ENCODE measurements at places on chromosomes 7 and 10.

DNA sequence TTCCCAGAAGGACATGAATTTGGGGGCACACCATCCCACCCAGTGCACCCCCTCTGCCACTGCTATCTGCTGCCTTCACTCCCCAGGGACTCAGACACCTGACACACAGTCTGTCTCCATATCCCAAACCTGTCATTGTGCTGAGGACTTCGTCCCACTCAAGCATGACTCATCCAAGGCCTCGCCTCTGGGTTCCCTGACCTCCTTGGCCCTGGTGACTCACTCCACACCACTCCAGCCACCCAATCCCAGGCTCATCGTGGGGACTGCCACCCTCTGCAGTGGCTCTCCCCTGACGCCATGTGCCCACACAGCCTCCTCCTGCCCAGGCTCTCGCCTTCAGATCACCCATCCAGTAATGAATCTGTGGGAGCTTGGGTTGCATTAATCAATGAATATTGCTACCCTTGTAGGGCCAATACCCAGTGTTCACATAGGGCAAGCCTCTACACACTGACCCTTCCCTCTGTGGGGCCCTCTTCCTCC lies 6.6 kb upstream of the INSIG1 start:
- DNase-seq = peak; percentile 88

- no peak for DNase-seq
Observed at GRCh38 chr10:128851726-128852125, 615.3 kb upstream of the MGMT start.

GRCh38 chr7:70580161-70580560 lies 551.8 kb upstream of the GALNT17 start:
- no peak for DNase-seq

DNA sequence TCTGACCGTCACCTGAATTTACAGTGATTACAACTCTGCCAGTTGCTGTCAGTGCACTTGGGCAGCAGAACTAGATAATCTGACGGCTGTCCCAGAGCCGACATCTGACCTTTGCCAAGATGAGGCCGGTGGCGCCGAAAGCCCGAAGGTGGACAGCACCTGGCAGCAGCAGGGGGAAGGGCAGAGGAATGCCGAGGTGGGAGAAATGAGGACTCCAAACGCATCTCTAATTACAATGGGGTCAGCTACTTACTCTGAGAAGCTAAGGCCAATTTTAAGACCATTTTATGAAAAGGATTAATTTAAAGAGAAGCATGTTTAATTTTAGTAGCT lies 33.8 kb downstream of the TRIM8 start:
- no peak for DNase-seq

- DNase-seq = no peak
Observed at GRCh38 chr7:110721395-110721794, 369.5 kb upstream of the LRRN3 start.

DNA sequence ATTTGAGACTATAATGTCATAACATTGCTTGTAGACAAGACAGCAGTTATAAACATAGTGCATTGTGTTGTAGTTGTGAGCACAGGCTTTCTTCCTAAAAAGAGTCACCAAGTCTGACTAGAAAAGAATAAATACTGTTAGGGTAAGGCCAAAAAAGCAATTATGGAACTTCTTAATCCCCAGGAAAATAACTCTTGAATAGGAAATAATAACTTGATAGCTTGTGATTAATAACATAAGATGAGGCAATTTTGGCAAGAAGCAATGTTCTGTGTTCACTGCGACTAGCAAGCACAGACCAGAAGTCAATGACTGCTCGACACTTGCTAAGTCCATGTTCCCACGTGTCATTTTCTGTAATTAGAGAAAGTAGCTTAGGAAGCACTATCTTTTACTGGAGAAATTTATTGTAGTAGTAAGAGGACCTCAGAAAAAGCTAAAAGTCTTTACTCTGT lies 97.1 kb downstream of the AGMO start:
- no peak for DNase-seq

DNA sequence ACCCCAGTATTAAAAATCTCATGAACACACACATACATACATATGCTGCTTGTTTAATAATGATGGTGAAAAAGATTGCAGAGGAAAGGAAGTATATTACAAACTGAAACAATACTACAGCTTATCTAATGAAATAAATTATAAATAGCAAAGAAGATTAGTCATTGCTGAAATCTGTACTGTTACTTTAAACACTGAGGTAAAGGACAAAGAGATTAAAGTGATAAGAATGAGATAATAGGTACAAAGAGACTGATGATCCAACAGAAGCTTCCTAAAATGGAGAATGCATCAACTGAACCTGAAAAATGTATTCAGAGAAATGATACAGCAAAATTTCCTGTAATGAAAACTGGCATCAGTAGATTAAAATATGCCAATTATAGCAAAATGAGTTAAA lies 91.5 kb upstream of the KCND2 start:
- DNase-seq = no peak

All from ELR (cell line).